Osteoblast (primary cell): ENCODE measurements at places on chromosomes 1 and 21. TPM values are rescaled to one million over a fixed set of nuclear protein-coding genes. Genes with fewer than 3 reads are reported as not detected.

GRCh38 chr1:61175976-61176375, 93.6 kb downstream of the NFIA start:
- no peak overlapping the region for H3K27ac ChIP-seq
- no peak for DNase-seq
- H3K36me3 ChIP-seq: no peaks in the 10 kb centered on the region
- no peaks in the 10 kb centered on the region for H3K27me3 ChIP-seq

Gene IGSF3
- under 0.01 TPM in 2 replicates for total RNA-seq

Gene TFF3
- not detected in 2 replicates for total RNA-seq

Gene RCSD1
- under 0.01 and 0.29 TPM in 2 replicates for total RNA-seq

DNA sequence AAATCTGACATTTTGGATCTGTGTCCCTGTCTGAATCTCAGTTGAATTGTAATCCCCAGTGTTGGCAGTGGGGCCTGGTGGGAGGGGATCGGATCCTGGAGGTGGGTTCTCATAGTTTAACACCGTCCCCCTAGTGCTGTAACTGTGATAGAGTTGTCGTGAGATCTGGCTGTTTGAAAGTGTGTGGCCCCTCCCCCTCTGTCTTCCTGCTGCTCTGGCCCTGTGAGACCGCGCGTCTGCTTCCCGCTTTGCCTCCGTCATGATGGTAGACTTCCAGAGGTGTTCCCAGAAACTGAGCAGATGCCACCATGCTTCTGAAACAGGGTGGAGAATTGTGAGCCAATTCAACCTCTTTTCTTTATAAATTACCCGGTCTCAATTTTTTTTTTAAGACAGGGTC, 25.0 kb downstream of the AGPAT3 start:
- no peak overlapping the region for H3K4me3 ChIP-seq
- H3K4me1 ChIP-seq: no peaks in the 10 kb centered on the region
- no peaks in the 10 kb centered on the region for H3K27me3 ChIP-seq
- H3K36me3 ChIP-seq: peaks cover 3% of the 10 kb centered on the region

DNA sequence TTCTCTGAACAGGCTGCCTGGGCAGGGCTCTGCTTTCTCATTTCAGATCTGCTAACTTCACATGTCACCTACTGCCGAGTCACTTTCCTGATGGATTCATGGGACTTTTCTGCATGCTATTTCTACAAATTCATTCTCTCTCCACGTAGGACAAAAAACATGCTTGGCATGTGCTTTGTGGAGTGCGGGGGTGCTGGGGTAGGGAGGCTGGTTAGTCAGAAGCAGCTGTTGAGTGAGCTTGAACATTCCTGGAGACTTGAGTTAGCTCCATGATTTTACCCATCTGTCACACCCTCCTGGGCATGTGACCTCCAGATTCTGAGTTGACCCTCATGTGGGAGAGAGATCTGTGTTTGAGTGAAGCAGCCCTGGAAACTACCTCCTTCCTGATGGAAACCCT, 71.4 kb downstream of the UCK2 start:
- DNase-seq: peak; percentile 97
- peaks cover 21% of the 10 kb centered on the region for H3K36me3 ChIP-seq
- no peak overlapping the region for H3K4me3 ChIP-seq
- H3K27me3 ChIP-seq: no peaks in the 10 kb centered on the region
- peaks cover 69% of the 10 kb centered on the region for H3K4me1 ChIP-seq
- H3K27ac ChIP-seq: peak overlapping the region; percentile 99

- no peak for DNase-seq
- no peaks in the 10 kb centered on the region for H3K27me3 ChIP-seq
- no peaks in the 10 kb centered on the region for H3K4me1 ChIP-seq
- H3K27ac ChIP-seq: no peak overlapping the region
- no peaks in the 10 kb centered on the region for H3K36me3 ChIP-seq
Measured at GRCh38 chr1:158285756-158286241, 3.9 kb upstream of the CD1C start.

GRCh38 chr21:43365611-43366426, 61.1 kb downstream of the SIK1 start:
- no peaks in the 10 kb centered on the region for H3K4me1 ChIP-seq
- no peak for DNase-seq
- no peak overlapping the region for H3K27ac ChIP-seq
- no peak overlapping the region for H3K4me3 ChIP-seq
- no peaks in the 10 kb centered on the region for H3K27me3 ChIP-seq

DNA sequence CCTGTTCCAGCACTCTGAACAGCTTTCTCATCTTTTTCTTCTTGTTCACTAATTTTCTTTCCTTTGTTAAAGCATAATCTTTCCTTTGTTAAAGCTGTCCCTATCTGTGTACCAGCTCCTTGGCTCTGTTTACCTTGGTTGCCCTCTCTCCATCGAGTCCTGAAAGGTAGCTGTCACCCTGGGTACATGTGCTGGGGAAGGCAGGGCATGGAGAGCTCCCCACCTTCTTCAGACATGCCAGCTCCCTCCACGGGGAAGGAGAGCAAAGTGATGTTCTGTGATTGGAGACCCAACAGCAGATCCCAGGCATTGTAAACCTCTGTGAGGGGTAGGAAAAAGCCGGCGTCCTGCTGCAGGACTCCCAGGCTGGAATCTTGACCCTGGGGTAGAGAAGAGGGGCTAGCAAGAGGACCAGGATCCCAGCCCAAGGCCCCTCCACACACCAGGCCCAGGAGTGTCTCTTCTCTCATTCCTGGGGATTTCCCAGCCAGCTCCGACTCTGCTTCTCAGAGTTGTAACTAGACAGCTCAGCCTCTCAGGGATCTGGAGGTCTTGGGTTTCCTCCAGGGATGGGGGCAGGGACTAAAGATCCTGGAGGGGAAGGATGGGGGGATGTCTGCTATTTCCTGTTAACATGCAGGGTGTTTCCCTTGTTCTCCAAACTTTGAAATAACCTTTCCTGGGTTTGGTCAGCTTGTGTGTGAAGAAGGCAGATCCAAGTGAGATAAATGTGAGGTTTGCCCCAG, 34.4 kb downstream of the TMCC2 start:
- DNase-seq: peak; percentile 91
- H3K27me3 ChIP-seq: no peaks in the 10 kb centered on the region
- no peaks in the 10 kb centered on the region for H3K36me3 ChIP-seq
- peak overlapping the region; percentile 10 for H3K27ac ChIP-seq
- peaks cover 34% of the 10 kb centered on the region for H3K4me1 ChIP-seq

DNA sequence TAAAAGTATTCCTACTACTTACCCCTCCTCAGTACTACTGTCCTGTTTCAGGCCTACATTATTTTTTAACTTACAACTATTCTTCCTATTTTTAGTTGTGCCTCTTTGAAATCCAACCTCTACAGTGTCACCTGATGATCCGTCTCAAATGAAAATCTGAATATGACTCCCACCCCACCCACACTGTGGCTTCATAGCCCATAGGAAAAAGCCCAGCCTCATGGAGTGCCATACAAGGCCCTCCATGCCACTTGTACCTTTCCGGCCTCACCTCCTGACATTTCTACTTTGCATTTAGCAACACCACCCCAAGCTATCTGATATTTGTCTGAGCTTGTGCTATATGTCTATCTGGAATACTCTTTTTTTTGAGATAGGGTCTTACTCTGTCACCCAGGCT, 49.3 kb downstream of the TRAF5 start:
- peaks cover 6% of the 10 kb centered on the region for H3K4me1 ChIP-seq
- H3K27ac ChIP-seq: no peak overlapping the region
- no peak for DNase-seq
- H3K36me3 ChIP-seq: no peaks in the 10 kb centered on the region
- no peak overlapping the region for H3K4me3 ChIP-seq

GRCh38 chr1:39954324-39954869, 548 bp upstream of the MFSD2A start:
- H3K36me3 ChIP-seq: peaks cover 11% of the 10 kb centered on the region
- no peak for DNase-seq
- no peaks in the 10 kb centered on the region for H3K27me3 ChIP-seq
- peaks cover 24% of the 10 kb centered on the region for H3K4me1 ChIP-seq

Gene AMY1A
- not detected in 2 replicates for total RNA-seq

Gene RXFP4
- not detected in 2 replicates for total RNA-seq

- no peak overlapping the region for H3K4me3 ChIP-seq
- no peak overlapping the region for H3K27ac ChIP-seq
- H3K36me3 ChIP-seq: no peaks in the 10 kb centered on the region
- DNase-seq: no peak
- no peaks in the 10 kb centered on the region for H3K4me1 ChIP-seq
Measured at GRCh38 chr1:244171241-244171985, 120.3 kb downstream of the ZBTB18 start.

DNA sequence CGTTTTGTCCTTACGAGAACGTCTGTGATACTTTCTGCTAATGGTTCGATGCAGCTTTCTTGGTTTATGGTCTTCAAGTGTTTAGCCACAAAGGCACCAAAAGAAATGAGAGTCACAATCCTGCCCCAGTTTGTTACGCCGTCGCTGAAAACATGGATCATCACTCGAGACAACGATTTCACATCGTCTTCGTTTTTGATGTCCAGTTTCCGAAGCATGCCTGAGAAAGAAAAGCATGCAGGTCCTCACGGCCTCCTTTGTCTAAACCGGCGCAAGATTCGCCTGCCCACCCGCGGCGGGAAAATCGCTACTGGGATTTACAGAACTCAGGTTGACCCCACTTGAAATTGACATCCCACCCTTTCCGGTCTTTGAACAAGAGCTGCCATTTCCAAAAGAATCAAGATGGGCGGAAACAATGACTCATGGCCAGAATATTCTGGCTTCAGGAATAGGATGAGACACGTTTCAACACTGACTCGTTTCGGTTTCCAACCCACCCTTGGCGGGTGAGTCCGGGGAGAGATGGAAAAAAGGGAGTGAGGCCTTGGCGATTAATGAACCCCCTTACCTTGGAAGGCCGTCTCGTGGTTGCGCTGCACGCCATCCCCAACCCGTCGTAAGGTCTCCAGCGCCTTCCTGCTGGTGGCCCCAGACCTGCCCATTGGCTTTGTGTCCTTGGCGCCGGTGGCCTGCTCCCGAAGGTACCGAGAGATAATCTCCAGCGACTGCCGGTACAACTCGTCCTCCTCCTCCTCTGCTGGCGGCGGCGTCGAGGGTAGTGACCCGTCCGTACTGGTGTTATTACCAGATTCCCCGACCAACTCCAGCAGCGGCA, 919 bp downstream of the MCL1 start:
- DNase-seq: peak; percentile 77
- H3K4me3 ChIP-seq: peak overlapping the region; percentile 99
- H3K27me3 ChIP-seq: no peaks in the 10 kb centered on the region
- H3K4me1 ChIP-seq: peaks cover 30% of the 10 kb centered on the region
- H3K27ac ChIP-seq: peak overlapping the region; percentile 98
- H3K36me3 ChIP-seq: peaks cover 52% of the 10 kb centered on the region

GRCh38 chr1:90414201-90414600, 302.9 kb downstream of the BARHL2 start:
- no peaks in the 10 kb centered on the region for H3K36me3 ChIP-seq
- no peaks in the 10 kb centered on the region for H3K27me3 ChIP-seq
- no peak overlapping the region for H3K27ac ChIP-seq
- no peaks in the 10 kb centered on the region for H3K4me1 ChIP-seq
- no peak overlapping the region for H3K4me3 ChIP-seq

GRCh38 chr1:201656311-201657032, 117.5 kb downstream of the NAV1 start:
- H3K36me3 ChIP-seq: peaks cover 24% of the 10 kb centered on the region
- no peak overlapping the region for H3K27ac ChIP-seq
- no peaks in the 10 kb centered on the region for H3K27me3 ChIP-seq

DNA sequence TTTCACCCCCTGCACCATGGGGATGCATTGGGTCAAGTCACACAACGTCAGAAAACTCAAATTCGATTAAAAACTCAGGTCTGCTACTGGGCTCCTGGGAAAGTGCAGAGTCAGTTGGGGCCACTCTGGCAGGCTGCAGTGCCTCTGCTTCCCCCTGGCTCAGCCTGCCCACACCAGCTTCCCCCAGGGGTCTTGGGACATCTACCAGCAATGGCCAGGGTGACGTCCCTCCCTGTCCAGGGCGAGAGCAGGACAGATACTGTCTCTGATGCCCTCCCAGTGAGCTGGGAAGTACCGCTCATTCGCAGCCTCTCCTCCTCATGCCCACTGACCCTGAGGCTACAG, 106.2 kb upstream of the COL6A1 start:
- no peaks in the 10 kb centered on the region for H3K36me3 ChIP-seq
- peak overlapping the region; percentile 71 for H3K27ac ChIP-seq
- H3K27me3 ChIP-seq: peaks cover 3% of the 10 kb centered on the region
- no peak for DNase-seq
- peaks cover 27% of the 10 kb centered on the region for H3K4me1 ChIP-seq
- peak overlapping the region; percentile 68 for H3K4me3 ChIP-seq

DNA sequence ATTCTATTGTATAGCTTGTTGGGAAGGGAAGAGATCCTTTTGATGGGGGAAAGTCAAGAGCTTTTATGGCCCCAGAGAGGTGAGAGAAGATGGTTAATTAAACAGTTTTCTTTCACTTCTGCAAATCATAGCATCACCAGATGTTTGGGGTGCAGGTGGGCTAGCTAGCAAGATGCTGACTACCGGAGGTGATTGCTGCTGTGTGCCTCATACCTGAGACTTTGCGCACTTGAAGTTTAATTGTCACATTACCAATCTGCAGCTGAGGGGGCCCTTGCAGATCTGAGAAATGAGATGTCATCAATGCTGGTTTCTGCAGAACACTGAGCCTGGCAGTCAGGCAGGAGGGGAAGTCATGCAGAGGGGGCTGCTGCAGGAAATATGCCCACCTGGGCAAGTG, 73.9 kb downstream of the SNRPE start:
- peaks cover 20% of the 10 kb centered on the region for H3K27me3 ChIP-seq
- no peaks in the 10 kb centered on the region for H3K36me3 ChIP-seq
- no peaks in the 10 kb centered on the region for H3K4me1 ChIP-seq

DNA sequence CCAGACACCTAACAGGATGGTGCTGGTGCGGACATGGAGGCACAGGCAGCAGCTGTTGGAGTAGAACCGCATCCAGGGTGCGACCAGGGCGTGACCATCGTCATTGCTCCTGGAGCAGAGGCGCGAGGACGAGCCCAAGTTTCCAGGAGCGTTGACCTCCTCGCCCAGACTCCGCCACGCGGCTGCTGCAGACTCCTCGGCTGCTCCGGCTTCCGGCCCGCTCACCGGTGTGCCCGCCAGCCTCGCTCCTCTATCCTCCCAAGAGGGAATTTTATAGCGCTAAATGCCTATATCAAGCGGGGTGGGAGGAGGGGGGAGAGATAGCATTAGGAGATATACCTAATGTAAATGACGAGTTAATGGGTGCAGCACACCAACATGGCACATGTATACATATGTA, 5.3 kb upstream of the S100A12 start:
- H3K36me3 ChIP-seq: no peaks in the 10 kb centered on the region
- H3K4me3 ChIP-seq: no peak overlapping the region
- no peaks in the 10 kb centered on the region for H3K27me3 ChIP-seq
- peaks cover 3% of the 10 kb centered on the region for H3K4me1 ChIP-seq
- DNase-seq: no peak

Gene WDTC1
- total RNA-seq: 30.9 and 34.4 TPM in 2 replicates
